ENCODE measurements at places on chromosomes 1 and 21. TPM values are rescaled to one million over a fixed set of nuclear protein-coding genes. Genes with fewer than 3 reads are reported as not detected.

MTX1 gene
- 27.9 TPM for total RNA-seq

HMGB4 gene
- not detected for total RNA-seq

KCNA2 gene
- total RNA-seq = 0.77 TPM

CHIA gene
- 10.9 TPM for total RNA-seq

ICOSLG gene
- 11.6 TPM for total RNA-seq

LYPD8 gene
- total RNA-seq = not detected

OR10Z1 gene
- not detected for total RNA-seq

ANGPTL1 gene
- 12.3 TPM for total RNA-seq

LRRC3 gene
- total RNA-seq = 4.0 TPM

KRTAP11-1 gene
- not detected for total RNA-seq

EMC1 gene
- total RNA-seq = 39.2 TPM

C2CD4D gene
- 0.21 TPM for total RNA-seq

SMIM1 gene
- total RNA-seq = 8.5 TPM

OR2T2 gene
- total RNA-seq = not detected

PADI2 gene
- total RNA-seq = 18.4 TPM

S100A1 gene
- 0.71 TPM for total RNA-seq

TEDDM1 gene
- not detected for total RNA-seq

PKP1 gene
- 2.2 TPM for total RNA-seq

CSF3R gene
- total RNA-seq = 214 TPM

ZNF669 gene
- total RNA-seq = 9.0 TPM

OR2T29 gene
- not detected for total RNA-seq

PLEKHA6 gene
- total RNA-seq = 7.6 TPM

BTBD19 gene
- total RNA-seq = 8.7 TPM

KRTAP13-4 gene
- total RNA-seq = not detected
